ENCODE measurements at places on chromosomes 2 and 18. TPM values are rescaled to one million over a fixed set of nuclear protein-coding genes. Genes with fewer than 3 reads are reported as not detected.
A peak's percentile ranks its signal among the peaks of the same experiment; 100 is the strongest.

GRCh38 chr2:213688133-213688532 lies 403.9 kb downstream of the SPAG16 start:
- H3K4me3 ChIP-seq, result no peak overlapping the region
- H3K36me3 ChIP-seq, result no peaks in the 10 kb centered on the region
- H3K27ac ChIP-seq, result no peak overlapping the region
- DNase-seq, result no peak

DNA sequence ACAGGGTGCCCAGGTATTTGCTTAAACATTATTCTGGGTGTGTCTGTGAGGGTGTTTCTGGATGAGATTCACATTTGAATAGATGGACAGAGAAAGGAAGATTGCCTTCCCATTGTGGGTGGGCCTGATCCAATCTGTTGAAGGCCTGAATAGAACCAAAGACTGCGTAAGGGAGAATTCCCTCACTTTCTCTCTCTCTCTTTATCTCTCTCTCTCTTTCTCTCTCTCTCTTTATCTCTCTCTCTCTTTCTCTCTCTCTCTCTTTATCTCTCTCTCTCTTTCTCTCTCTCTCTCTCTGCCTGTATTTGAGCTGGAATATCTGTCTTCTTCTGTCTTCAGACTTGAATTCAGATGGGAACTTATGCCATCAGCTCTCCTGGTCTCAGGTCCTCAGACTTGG lies 148.4 kb downstream of the FAM124B start:
- DNase-seq, result no peak
- H3K4me1 ChIP-seq, result no peaks in the 10 kb centered on the region
- H3K4me3 ChIP-seq, result no peak overlapping the region
- no peaks in the 10 kb centered on the region for H3K36me3 ChIP-seq
- H3K27me3 ChIP-seq, result no peaks in the 10 kb centered on the region

- peaks cover 56% of the 10 kb centered on the region for H3K4me1 ChIP-seq
- no peaks in the 10 kb centered on the region for H3K36me3 ChIP-seq
- DNase-seq, result no peak
- H3K27ac ChIP-seq, result no peak overlapping the region
- H3K27me3 ChIP-seq, result no peaks in the 10 kb centered on the region
Observed at GRCh38 chr2:120776649-120777048, 41.0 kb downstream of the GLI2 start.

DNA sequence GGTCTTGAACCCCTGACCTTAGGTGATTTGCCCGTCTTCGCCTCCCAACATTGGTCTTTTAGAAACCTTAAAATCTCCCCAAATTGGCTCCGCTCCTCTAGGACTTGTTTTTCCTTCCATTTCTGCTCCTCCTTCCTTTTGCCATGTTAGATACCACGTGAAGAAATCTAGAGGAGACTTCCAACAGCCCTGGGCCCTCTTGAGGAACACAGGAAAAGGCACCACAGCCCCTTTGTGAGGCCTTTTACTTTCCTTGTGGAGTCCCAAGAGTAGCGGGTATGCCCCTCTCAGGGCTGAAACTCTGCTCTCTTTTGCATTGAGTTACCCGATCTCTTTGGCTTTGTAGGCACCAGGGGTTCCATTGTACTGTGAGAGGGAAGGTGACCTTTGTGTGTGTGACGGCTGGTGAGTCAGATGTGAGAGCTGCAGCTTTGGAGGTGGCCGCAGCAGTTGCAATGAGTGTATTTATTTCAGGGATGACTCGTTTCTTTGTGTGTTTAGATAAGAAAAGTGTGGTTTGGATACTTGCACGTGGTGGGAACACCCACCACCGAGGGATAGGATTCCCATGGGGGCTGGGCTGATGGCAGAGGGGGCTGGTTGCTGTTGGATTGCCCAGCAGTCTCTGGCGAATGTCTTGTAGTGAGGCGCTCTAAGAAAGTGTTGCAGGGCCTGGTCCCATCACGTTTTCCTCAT lies 218.4 kb upstream of the HS6ST1 start:
- H3K36me3 ChIP-seq, result no peaks in the 10 kb centered on the region
- peaks cover 8% of the 10 kb centered on the region for H3K4me1 ChIP-seq
- no peak overlapping the region for H3K4me3 ChIP-seq
- H3K27ac ChIP-seq, result peak overlapping the region; percentile 79

DNA sequence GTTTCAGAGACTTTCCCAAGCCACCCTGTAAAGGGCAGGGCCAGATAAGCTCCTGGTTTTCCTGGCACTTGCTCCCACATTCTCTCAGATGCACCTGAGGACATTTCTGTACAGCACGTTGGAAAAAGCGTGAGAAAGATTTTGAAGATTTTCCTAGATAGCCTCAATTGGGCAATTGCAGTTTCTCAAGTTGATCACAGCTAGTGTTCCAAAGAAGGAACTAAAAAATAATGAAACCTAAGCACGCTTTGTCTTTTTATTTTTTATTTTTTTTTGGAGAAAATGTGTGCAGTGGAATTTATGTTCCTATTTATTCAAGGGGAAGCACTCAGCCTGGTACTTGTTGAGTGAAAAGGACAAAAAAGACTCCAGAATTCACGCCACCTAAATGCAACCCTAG lies 429.1 kb downstream of the RNF144A start:
- no peak for DNase-seq
- no peaks in the 10 kb centered on the region for H3K27me3 ChIP-seq
- H3K4me1 ChIP-seq, result no peaks in the 10 kb centered on the region

- no peaks in the 10 kb centered on the region for H3K36me3 ChIP-seq
- no peak overlapping the region for H3K4me3 ChIP-seq
- peaks cover 9% of the 10 kb centered on the region for H3K4me1 ChIP-seq
- peak; percentile 69 for DNase-seq
Observed at GRCh38 chr2:45190481-45190942, 181.3 kb upstream of the SIX2 start.

The TMEM163 gene
- not detected for total RNA-seq

The CCDC121 gene
- 2.2 TPM for total RNA-seq

The PPP1R7 gene
- 60.8 TPM for total RNA-seq

The SH3RF3 gene
- total RNA-seq, result 3.4 TPM
